ENCODE measurements at places on chromosomes 6 and 20. TPM values are rescaled to one million over a fixed set of nuclear protein-coding genes. Genes with fewer than 3 reads are reported as not detected.

The OOEP gene
- total RNA-seq, result not detected

The MYB gene
- 4.4 TPM for total RNA-seq

The EYA4 gene
- 10.0 TPM for total RNA-seq

The MYH7B gene
- 0.04 TPM for total RNA-seq

The EFCAB8 gene
- not detected for total RNA-seq

The GPSM3 gene
- 7.1 TPM for total RNA-seq

The SLA2 gene
- total RNA-seq, result 0.51 TPM

The JARID2 gene
- 13.1 TPM for total RNA-seq

The DLL1 gene
- 1.2 TPM for total RNA-seq

All from PC-3 (cell line).